ENCODE measurements at places on chromosomes 6 and 20.

GRCh38 chr6:20338156-20338555 lies 63.5 kb upstream of the E2F3 start:
- no peak for DNase-seq

GRCh38 chr6:1285956-1286355 lies 25.9 kb upstream of the FOXQ1 start:
- DNase-seq: no peak

DNA sequence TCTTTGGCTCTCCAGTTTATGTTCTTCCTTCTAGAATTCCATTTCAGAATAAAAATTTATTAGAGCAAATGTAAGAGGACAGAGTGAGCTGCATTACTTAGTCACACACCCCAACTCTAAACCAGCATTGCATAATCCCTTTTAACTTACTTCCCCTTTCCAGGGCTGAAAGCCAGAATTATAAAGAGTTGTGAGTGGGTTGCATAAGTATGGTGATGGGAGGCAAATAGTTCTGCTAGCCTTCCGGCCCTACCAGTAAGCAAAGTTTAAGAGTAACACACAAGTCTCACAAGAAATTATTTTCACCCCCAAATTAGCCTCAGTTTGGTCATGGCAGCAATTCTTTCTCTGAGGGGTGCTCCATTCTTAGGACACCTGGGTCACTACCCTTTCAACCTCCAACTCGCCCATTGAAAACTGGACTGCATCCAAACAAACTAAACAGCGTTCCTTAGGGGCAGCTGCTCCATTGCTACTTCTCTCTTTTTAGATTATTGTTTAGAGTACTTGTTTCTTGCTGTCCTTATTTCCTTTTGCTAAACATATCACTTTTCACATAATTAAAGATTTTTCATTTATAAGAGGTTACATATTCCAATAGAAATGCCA lies 1.6 kb downstream of the KIAA0408 start:
- no peak for DNase-seq

- no peak for DNase-seq
Observed at GRCh38 chr6:166351715-166352285, 9.5 kb upstream of the SFT2D1 start.

DNA sequence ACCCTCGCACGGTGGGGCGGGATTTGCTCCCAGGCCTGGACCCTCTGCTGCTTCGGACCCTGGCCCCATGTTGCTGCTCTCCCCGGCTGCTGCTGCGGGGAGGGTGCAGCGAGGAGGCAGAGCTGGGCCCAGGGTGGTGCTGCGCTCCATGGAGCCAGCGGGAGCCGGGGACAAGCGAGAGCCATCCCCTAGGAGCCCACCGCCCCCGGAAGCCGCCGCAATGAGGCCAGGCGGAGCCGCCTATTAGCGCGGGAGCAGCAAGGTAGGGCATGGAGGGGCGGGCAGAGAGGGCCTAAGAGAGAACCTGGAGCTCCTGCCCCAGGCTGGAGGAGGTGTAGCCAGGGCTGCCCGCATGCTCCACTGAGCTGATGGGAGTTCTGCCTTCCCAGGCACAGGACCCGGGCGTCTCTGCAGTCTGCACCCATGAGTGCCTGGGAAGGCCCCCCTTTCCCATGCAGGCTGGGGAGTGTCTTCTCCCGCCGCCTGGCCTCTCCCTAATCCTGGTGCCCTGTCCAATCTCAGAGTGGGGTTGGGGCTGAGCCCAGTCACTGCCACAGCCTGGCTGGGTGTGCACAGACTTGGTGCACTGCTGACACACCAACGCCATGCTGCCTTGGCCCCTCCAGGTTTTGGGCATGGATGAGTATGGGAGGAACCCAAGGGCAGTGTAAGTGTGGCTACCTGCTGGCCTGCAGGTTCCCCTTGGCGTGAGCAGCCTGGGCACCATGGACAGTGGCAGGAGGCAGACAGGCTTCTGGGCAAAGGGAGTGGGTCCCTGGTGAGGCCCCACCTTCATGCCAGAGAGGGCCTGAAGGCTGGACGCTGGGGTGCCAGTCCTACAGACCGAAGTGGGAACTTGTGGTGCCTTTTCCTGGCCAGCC lies 360.6 kb upstream of the MAP3K7 start:
- DNase-seq: no peak

DNA sequence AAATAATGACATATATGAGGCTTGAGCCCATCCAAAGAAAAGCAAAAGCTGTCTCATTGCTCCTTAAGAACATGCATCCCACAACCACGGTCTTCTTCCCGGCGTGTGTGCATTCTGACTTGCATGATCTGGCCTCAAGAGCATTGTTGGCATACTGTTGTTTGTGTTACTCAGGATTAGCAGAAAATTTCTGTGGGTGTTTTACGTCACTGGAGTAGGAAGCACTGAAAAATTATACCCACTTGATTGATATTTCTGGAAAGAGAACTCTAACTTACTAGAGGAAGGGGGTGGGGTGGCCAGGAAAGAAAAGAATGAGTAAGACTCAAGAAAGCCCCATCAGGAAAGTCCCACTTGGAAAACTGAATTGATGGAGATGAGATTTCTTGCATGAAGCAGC lies 326.2 kb upstream of the PRDM1 start:
- DNase-seq: no peak

- DNase-seq: no peak
Observed at GRCh38 chr20:2741463-2741862, 48.9 kb downstream of the EBF4 start.

DNA sequence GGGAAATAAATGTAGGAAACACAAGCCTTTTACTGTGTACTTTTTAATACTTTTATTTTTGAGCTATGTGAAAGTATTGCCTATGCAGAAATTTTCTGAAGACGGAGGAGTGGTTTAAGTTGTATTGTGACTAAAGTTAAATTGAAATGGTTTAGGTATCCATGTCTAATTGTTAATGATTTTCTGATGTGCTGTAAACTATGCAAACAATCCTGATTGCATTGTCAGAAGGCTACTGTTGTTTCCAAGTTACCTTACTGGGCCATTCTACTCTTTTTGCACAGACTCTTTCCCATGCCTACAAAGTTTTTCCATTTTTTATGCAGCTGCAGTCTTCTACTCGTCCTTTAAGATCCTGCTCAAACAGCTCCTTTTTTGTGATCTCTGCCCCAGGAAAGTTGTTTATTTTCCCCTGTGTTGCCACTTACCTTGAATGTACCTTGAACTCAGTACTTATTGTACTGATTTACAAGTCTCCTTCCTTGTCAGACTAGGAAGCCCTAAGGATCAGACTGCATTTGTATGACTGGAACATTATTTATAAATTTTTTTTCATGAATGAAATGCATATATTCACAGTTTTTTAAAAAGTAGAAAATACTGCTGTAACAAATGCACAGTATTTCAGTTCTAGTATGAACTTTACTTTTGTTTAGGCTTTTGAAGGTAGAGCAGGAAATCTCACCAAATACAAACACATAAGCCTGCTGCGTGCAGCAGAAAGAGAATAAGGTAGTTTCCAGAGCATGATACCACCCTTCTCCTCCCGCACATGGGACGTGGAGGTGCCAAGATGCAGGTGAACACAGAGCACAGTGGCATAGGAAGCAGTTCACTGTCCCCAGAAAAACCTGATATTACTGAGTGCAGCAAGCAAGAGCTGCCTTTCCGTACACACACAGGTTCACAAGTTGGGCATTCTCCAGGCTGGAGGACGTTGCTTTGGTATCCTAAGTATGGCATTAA lies 97.8 kb downstream of the CRYBG1 start:
- no peak for DNase-seq

DNA sequence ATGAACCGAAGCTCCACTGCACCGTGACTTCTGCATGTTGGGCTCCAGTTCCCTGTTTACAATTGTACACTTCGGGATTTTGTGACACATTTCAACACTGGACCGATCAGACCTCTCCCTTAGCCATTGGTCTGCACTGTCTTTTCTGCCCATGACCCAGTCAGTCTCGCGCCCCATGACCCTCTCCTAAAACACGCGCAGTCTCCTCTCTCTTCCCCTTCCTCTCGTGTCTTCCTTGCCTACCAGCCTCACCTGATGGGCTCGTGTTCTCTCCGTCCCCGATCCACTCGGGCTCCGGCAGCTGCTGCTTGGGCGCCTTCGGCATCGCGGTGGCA lies 535 bp upstream of the ABCF1 start:
- no peak for DNase-seq

DNA sequence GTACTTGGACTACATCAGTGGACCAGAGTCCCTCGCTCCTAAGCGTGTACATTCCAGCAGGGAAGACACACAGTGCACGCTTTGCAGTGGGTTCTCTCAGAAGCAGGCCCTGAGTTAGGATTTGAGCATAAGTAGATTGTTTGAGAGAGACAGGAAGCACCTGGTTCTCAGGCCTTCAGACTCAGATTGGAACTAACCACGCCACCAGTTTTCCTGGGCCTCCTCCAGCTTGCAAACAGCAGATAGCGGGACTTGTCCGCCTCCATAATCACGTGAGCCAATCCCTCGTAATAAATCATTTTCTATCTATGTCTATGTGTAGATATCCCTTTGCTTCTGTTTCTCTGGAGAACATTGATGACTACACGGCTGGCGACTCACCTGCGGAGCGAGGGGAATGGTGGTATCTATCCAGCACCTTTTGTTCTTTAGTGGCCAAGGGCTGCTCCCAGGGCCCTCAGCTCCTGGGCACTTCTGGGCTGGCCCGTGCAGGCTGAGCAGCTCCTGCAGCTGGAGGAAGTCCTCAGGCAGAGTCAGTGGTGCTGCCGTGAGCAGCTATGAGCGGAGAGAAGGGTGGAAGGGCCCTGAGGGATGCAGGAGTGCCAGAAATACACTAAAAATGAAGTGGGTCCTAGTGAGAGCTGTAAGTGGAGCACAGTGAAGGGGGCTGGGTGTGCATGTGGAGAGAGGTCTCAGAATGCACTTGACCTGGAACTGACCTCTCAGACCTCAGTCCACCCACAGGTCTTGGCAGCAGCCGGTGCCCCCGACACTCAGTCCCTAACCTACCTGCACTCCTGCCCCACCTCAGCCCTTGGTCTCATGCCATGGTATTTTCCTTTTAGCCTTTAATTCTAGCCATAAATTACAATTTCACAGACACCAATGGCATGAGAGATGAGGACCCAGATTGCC lies 76.9 kb downstream of the STK35 start:
- no peak for DNase-seq

DNA sequence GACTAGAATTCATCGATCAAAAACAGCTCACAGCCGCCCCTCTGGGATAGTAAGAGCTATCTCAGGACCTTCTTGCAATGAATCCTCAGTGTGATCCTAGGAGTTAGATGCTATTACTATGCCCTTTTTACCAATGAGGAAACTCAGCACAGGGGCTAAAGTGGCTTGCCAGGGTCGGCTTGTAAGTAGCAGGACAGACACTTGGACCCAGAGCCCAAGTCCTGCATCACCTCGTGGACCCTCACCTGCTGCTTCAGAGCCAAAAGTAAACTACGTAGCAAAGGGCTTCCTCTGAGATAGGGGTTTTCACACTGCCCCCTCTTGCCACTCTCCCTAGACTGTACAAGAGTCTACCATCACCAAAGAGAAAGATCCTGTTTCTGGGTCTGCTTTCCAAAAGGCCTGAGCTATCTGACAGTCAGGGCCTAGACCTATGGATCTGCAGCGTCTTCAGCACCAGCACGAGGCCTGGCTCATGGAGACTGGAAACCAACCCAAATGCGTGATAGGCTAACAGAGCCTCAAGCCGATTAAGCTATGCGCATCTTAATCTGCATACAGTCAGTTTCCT lies 172.3 kb downstream of the ANKRD60 start:
- no peak for DNase-seq

- no peak for DNase-seq
Observed at GRCh38 chr20:3716195-3716834, 3.9 kb upstream of the SIGLEC1 start.

DNA sequence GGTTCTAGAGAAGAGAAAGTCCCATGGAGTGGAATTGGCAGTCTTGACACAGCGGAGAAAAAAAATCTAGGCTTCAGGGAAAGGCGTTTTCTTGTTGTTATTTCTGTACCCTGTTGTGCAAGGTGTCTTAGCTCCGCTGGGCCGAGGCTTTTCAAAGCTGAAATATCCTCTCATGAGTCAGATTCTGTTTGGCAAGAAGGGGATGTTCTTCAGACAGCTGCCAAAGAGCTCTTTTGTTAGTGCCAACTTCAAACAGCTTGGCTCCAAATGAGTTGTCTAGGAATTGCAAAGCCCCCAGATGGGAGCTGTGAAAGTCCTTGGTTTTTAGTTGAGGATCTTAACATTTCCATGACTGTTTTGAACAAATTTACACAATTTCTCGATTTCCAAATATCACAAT lies 45.6 kb downstream of the LRRN4 start:
- no peak for DNase-seq

DNA sequence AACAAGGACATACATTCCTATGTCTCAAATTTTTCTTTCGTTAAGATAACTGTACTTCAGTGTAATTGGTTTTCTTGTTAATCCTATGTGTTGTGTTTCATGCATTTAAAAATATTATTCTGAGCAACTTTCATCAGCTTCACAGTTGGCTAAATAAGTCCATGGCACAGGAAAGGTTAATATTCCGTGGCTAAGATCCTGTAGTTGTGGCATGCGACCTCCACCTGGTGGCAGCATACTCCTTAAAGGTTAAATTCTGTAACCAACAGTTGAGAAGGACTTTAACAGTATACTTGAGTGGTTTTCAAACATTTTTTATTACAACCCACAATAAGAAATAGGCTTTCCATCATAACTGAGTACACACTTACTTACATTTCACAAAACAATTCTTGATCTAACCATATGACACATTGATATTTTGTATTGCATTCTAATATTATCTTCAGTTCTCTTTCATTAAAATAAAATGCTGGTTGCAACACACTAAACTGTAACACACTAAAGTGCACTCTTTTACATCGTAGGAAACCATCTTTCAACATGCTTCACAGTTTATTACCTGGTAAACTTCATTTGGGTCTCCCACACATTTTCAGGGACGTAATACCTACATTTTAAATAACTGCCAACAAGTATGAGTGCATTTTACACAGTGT lies 118.3 kb downstream of the SLX4IP start:
- no peak for DNase-seq

- no peak for DNase-seq
Observed at GRCh38 chr20:57840066-57840465, 130.3 kb upstream of the PMEPA1 start.
